Activated CD8-positive, alpha-beta memory T cell treated with anti-CD3 and anti-CD28 coated beads for 24 hours (primary cell): ENCODE measurements at places on chromosomes 7 and 10.

GRCh38 chr10:59872892-59873463, 33.4 kb downstream of the CCDC6 start:
- no peak for DNase-seq

- peak; percentile 71 for DNase-seq
Measured at GRCh38 chr7:100896732-100897608, 1.3 kb upstream of the ACHE start.

DNA sequence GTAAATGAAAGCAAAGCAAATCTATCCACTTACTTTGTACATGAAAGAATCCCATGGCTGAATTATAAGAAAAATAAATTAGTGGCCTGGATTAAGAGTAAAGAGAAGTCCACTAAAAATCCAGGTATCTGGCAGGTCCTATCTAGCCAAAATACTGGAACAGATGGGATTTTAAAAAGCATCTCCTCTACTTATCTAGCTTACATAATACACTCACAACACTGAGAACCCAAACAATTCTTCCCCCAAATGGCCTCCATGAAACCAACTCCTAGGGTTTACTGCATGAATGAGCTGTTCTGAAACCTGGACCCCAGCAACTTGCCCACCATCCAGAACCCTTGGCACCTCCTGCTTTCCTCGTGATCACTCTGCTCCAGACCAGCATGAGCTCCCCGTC, 61.3 kb downstream of the AFAP1L2 start:
- no peak for DNase-seq

- no peak for DNase-seq
Measured at GRCh38 chr7:145036604-145037405, 201.0 kb upstream of the TPK1 start.

DNA sequence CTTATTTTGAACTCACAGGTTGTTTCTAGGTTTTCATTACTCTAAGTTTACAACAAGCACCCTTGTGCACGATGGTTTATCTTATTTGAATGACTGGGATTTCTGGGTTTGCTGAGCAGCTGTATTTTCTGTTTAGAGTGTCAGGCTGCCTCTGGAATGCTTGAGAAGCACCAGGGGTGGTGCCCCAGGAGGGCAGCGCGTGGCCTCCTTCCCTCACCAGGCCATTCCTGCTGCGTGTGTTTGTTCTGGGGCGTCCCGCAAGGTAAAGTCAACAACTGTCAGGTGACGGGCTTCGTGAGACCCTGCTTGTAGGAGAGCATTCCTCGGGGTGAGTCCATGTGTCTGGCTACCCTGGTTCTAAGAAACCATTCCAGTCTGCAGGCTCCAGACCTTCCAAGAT, 54.9 kb downstream of the FAM171A1 start:
- DNase-seq = no peak

- DNase-seq = peak; percentile 84
Measured at GRCh38 chr7:1664711-1665548, 5.1 kb upstream of the ELFN1 start.

DNA sequence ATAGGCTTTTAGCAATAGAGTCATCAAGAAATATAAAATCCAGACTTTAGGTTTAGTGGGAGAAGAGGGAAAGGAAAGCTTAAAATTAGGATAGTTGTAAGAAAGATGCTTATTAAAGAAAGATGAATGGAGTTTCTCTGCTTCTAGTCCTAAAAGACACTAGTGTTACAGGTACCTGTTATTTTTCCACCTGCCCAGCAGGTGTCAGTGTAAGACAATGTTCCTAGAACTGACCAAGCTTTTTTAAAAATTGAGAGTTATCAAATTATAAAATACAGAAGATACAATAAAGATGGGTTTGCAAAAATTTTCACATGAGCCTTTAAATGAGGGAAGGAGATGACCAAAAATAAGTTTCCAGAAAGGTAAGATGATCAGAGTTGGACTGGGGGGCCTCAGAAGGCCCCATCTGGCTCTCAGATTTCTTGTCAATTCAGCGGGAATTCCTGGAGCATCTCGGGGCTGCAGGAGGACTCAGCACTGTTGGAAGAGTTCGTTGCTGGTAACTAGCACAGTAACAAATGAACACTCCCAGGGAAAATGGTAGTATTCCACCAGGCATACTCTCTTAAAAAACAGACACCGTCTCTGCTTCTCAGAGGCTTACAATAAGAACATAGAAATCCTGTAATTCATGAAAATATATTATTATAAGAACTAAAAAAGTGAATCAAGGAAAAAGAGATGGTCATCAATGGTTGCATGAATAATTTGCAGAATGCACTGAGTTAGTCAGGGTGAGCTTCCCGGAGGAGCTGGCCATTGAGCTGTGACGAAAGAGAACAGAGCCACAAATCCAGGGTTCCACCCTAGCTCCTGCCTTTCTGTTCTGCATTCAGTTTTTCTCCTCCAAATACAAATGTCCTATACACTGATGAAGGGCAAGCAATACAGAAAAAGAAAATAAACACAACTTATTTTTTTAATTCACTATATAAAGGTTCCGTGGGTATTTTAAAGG, 71.8 kb upstream of the PIK3CG start:
- no peak for DNase-seq

GRCh38 chr7:84532196-84532595, 337.6 kb upstream of the SEMA3A start:
- DNase-seq = no peak

GRCh38 chr10:74991435-74991834, 120.0 kb upstream of the SAMD8 start:
- DNase-seq = no peak

- DNase-seq = no peak
Measured at GRCh38 chr7:106216923-106217542, 67.8 kb downstream of the NAMPT start.

DNA sequence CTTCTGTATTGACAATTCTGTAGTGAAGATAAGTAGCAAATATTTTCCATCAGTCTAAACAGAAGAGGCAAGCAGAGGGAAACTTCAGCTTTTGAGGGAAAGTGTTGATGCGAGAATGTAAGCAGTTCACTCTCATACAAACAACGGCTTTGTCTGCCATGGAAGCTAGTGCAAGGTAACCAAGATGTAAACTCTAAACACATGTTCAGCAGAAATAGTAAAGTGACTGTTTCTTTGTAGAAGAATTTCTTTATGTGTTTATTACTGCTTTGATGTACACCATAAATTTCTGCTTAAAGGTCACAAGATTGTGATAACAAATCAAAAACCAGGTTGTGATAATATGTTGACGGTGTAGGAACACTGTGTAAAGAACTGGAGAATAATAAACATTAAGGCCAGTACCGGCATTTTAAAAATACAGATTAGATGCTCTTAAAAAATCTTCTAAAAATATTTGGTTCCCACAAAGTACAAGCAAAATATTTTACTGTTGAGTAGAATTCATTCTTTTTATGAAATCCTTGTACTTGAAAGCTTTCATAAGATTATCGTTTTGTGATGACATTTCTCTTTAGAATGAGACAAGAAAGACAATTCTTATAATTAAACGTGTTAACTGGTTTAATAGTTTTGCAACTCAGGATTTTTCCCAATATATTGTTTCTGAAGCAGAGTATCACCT, 34.2 kb downstream of the SEMA3C start:
- DNase-seq = no peak
